AG04449 (cell line): ENCODE measurements at places on chromosomes 2 and 18.

GRCh38 chr2:219461669-219462068, 27.0 kb downstream of the SPEG start:
- DNase-seq: no peak

- no peak for DNase-seq
Measured at GRCh38 chr18:38902796-38903195, 1337.2 kb upstream of the CELF4 start.

DNA sequence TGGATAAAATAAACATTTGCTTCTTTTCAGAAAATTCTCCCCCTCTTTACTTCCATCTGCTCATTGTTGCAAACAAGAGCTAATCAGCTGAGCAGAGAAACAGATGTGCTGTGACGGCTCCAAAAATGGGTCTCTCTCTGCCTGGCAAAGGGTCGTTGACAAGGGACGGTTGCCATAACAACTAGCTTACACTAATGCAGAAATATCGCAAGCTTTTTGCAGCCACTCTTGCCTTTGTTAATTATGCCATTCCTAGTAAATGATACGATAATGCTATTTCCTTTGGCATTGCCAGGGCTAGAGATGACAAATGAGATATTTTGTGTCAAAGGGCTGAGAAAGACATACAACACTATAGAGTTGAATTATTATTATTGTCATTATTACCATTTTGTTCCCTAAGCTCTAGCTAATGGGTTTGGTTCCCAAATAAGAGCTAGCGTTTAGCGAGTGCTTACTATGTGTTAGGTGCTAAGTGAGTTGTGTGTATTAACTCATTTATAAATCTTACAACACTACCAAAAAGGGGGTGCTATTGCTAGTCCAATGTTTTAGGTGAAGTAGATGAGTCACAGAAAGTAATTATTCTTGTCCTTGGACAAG, 46.8 kb downstream of the MYO3B start:
- DNase-seq: no peak

DNA sequence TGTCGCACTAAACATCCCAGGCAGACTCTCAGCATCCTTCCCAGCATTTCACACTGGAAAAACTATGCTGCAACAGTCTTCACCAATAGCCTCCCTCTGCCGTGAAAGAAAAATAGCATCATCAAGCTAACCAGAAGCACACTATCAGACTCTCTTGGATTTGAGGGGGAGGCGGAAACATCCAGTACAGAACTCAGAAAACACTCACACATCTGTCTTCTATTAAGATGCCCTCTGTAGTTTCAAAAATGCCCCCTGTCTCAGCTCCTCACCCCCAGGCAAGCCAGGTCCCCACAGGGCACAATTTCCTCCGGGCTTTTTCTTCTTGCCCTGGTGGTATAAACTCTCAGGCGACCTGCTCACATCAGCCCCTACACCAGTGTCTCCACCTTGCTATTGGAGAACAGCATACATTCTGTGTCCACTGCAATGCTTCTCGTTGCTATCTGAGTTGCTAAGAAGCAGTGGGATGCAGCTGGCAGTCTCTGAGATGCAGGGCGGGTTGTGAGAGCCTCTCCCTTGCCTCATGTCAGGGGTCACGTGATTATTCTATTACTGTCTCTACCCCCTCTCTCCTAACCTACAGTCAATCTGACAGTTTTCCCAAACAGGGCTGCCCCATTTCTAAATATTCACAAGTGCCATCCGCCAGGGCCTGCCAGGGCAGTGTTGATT, 189.9 kb downstream of the INO80D start:
- no peak for DNase-seq

DNA sequence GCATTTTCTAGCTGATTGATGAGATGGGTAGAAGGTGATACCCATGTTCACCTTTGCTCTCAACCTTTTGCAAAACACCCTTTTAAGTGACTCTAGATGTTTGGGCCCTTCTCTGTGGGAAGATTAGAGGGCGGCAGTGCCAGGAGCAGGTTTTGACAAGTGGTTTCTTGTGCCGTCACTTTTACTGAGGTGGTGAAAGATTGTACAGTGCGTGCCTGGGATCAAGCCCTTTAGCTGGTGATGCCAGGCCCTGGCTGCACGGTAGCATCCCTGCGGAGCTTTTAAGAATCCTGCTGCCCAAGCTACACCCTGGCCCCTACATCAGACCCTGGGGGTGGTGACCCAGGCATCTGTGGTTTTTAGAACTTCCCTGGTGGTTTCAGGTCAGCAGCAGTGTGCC, 29.1 kb downstream of the MTCL1 start:
- DNase-seq: no peak

DNA sequence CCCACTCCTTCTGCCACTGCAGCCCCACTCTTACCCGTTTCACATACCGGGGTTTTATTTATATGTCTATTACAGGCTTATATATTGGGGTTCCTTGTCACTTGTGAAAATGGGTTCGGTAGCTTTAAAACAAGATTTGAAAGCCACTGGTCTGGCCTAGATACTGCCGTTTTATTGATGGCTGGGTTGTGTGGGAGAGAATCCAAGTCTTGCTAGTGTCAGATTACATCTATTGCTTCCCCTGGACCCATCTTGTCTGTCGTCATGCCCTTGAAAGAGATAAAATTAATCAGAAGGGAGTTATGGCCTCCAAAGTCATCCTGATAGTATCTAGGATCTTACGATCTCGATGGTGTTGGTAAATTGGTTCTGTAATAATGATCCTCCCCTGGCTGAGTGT, 79.4 kb downstream of the EIPR1 start:
- no peak for DNase-seq
